ENCODE measurements at places on chromosomes 3 and 15.

DNA sequence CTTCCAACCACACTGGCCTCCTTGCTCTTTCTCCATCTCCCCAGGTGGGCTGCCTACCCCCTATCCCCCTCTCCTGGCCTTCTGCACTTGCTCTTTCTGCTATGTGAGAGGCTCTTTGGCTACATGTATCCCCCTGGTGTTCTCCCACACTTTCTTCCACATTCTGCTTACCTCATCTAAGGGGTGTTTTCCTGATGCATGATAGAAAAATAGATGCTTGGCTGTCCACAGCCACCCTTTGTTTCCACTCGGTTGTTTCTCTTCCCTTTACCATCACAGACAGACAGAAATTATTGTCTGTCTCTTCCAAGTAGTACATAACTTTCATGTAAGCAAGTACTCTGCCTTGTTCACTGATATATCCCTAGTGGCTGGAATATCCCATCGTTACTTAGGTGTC, 39.2 kb downstream of the MCTP2 start:
- no peak for DNase-seq

- DNase-seq, result no peak
Observed at GRCh38 chr3:59380146-59380545, 330.3 kb upstream of the CFAP20DC start.

- DNase-seq, result no peak
Observed at GRCh38 chr15:47678040-47678439, 39.3 kb upstream of the SEMA6D start.

DNA sequence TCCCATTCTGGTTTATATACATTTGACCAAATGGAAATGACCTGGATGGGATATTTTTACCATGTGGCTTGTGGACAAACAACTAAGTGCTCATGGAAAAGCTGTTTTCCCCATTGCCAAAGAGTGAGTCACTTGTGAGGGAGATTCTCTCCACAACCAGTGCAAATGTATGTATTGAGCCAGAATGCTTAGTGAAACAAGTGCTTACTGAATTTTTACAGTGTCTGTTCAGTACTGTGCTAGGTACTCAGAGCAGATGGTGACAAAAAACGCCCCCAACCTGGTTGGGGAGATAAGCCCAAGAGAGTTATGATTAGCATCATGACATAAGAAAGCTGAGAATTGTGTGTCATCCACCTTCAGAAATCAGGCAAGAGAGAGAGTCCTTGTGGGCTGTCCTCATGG, 2.3 kb downstream of the CHP1 start:
- no peak for DNase-seq

DNA sequence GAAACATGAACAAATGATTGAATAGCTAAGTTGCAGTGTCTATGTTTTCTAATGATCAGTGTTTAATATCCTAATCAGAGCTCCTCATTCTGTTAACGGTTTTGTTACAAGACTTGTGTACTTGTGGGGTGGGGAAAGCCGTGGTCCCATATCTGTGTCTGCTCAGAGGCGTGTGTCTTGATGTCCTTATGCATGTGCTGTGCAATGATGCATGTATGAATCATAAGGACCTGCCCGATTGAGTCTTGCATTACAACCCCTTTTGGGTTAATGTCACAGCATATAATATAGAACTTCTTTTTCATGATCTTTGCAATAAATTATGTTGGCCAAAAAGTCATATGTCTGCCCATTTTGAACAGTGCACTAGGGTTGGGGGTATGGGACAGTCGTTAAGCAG, 233.4 kb downstream of the ITPR1 start:
- DNase-seq, result no peak

DNA sequence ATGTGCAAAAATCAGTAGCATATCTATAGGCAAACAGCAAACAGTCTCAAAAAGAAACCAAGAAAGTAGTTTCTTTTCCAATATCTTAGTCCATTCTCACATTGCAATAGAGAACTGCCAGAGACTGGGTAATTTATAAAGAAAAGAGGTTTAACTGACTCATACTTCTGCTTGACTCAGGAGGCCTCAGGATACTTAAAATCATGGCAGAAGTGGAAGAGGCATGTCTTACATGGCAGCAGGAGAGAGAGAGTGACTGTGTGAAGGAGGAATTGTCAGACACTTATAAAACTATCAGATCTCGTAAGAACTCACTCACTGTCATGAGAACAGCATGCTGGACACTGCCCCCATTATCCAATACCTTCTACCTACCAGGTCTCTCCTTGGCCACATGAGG, 327.9 kb upstream of the EPHA3 start:
- no peak for DNase-seq

DNA sequence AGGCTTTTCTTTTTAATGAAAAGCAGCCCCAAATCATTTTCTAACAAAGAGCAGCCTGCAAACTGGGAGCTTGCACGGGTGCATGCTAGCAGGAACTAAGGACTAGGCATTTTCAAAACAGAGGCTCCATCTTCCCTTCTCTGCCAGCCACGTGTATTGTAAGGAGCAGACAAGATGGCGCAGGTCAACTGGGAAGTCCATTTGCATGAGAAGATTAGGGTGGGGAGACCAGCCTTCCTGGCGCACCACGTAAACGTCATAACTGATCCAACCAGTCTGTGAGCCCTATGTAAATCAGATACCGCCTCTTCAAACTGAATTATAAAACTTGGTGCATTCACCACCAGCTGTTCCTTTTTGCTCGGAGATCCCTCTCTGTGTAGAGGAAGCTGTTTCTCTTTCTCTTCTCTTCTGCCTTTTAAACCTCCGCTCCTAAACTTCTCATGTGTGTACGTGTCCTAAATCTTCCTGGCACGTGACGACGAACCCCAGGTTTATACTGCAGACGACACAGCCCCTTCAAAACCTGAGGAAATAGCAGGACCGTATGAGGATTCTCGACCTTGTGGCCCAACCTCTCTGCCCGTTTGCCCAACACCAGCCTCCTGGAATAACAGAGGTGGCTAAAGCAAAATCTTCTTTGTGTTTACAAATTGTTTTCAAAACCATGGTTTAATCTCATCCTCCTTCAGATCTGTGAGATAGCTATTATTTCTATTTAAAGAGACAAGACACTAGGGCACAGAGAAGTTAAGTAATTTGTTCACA, 26.4 kb upstream of the SLC30A4 start:
- DNase-seq, result no peak

GRCh38 chr3:188358787-188359493, 205.0 kb downstream of the LPP start:
- peak; percentile 34 for DNase-seq

GRCh38 chr3:45064512-45065372, 38.6 kb downstream of the CLEC3B start:
- no peak for DNase-seq

- no peak for DNase-seq
Observed at GRCh38 chr3:94226078-94226477, 163.2 kb downstream of the NSUN3 start.

- DNase-seq, result no peak
Observed at GRCh38 chr3:186635532-186635931, 4.7 kb upstream of the FETUB start.

- DNase-seq, result no peak
Observed at GRCh38 chr3:62049033-62049432, 324.3 kb downstream of the FEZF2 start.

- no peak for DNase-seq
Observed at GRCh38 chr3:193701953-193702635, 109.1 kb downstream of the OPA1 start.

GRCh38 chr15:79914728-79915127, 17.9 kb upstream of the MTHFS start:
- no peak for DNase-seq

DNA sequence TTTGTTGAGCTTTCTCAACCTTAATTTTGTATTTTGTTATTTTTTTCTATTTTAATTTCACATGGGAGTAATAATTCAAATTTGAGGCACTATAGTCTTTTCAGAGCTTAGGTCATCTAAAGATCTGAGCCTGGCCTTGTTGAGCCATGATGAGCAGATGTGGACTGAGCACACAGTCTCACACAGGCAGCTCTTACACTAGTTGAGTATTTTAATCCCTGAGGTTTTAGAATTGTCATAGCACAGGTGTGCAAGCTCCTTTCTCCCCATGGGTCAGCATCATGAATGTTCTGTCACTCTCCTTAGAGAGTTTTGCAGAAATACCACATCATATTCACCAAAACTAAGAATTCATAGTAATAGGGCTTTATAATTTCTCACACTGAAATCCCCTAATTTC, 4.9 kb downstream of the ZBTB38 start:
- no peak for DNase-seq

DNA sequence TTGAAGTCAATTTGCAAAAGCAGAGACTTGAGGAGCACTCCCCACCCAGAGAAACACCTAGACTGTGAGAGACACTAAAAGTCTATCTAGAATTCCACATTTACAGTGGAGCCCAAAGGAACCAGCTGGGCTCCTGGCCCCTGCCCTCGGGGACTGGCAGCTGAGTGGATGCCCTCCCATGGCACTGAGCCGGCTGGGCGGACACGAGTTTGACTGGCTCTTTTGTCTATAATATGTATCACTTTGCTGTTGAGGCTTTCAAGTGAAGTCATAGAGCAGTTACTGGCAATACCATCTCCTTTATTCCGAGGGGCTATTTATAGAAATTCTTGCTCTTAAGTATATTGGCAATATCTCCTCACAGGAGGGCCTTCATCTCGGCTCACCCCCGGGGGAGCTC, 65.8 kb upstream of the TNFAIP8L3 start:
- DNase-seq, result no peak

GRCh38 chr3:4754180-4755086, 224.8 kb upstream of the BHLHE40 start:
- no peak for DNase-seq

DNA sequence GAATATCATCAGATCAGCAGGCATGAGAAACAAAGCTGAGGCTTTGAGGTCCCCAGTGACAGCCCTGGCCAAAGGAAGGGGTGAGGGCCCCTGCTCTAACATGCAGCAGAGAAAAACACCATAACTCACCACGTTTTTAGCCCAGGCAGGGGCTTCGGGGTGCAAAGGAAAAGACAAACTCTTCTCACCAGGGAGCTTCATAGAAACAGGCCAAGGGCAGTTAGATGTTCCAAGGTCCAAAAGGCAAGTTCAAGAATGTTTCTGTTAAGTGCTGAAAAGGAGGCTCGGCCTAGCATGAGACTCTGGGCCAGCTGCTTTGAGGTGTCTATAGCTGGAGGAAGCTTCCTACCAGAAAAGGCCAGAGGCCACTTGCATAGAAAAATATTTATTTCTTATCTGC, 608.4 kb upstream of the CFAP20DC start:
- no peak for DNase-seq

- DNase-seq, result no peak
Observed at GRCh38 chr3:116896116-116896515, 186.5 kb downstream of the TUSC7 start.

DNA sequence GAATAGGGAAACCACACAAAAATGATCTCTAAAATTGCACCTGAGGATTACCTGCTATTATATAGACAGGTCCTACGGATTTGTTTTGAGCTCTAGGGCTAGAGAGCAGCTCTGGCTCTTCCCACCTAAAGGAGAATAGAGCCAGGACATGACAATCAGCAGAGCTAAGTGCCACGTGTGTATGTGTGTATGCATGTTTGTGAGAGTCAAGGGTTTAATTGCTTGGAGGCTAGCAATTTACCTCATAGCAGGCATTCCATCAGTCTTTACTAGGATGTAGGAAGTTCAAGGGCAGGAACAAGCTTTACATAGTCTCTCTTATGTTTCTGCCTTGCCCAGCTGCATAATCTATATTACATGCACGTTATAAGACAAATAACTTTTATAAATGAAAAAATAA, 498.2 kb downstream of the NSUN3 start:
- DNase-seq, result no peak

DNA sequence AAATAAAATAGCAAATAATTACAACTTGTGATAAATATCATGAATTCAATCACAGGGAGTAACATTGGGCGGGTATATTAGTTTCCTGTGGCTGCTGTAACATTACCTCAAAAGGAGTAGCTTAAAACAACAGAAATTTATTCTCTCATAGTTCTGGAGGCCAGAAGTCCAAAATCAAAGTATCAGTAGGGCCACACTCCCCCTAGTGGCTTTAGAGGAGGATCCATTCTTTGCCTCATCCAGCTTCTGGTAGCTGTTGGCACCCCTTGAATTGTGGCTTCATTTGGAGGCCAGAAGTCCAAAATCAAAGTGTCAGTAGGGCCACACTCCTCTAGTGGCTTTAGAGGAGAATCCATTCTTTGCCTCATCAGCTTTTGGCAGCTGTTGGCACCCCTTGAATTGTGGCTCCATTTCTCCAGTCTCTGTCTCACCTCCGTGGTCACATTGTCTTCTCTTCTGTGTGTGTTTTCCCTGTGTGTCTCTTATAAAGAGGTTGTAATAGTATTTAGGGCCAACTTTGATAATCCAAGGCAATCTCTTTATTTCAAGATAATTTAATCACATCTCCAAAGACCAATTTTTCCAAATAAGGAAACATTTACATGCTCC, 3.1 kb upstream of the CFAP20DC start:
- DNase-seq, result peak; percentile 9

DNA sequence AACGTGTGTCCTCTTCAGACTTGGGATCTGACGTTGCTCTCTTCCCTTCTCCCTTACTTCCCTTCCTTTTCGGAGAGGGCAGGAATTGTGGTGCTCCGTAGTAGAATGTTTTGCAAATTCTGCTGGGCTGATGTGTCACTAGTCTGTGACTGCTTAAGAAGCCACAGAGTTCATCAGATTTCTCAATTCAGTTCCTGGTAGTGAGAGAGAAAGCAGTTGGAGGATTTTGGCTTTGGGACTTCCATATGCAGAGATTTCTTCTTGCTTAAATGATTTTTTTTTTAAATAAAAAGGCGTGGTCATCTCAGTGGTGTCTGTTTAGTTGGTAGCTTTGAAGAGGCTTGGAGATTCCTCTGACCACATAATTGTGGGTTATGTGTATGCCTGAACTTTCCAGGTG, 10.1 kb downstream of the CEMIP start:
- no peak for DNase-seq

DNA sequence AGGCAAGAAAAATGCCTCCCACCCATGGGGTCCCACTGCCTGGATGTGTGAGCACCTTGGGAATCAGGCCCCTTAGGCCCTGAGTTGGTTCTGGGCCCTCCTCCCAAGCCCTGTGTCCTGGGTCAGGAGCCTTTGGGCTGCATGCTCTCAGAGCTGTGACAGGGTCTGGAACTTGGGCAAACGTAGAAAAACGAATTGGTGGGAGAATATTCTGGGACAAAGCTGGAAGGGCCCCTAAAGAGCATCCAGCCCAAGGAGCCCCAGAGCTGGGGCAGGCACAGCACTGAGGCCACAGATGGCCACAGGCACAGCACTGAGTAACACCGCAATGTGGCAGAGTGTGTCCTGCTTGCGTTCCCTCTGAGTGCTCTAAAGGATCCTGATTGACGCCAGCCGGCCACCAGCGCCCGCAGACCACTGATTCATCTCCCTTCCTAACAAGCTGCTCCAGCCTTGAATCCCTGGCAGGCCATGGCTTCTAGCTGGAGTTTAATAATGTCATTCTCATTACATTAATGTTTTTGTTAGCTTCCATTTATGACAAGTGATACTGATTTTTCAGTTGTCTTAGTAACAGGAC, 18.6 kb upstream of the SEC13 start:
- DNase-seq, result no peak

DNA sequence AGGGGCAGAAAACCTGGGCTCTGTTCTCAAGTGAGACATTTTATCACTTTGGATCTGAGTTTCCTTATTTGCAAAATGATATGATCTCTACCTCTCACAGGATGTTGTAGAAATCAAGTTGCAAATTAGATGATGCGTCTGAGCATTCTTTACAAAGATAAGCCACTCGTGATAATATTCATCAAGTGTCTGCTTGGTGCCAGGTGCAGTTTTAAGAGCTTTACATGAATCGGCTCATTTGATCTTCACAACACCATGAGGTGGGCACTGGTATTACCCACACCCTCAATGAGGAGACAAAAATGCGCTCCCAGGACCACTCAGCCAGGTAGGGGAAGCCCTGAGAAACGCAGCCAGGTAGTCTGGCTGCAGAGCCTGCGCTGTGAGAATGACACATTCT, 59.1 kb upstream of the CA12 start:
- DNase-seq, result no peak
